Kidney (tissue), 22 donors: ENCODE measurements at places on chromosomes 1 and 21. TPM values are rescaled to one million over a fixed set of nuclear protein-coding genes. Genes with fewer than 3 reads are reported as not detected.

- peak; percentile 52 for DNase-seq
- H3K27ac ChIP-seq, result no peak overlapping the region
- H3K27me3 ChIP-seq, result no peaks in the 10 kb centered on the region
Measured at GRCh38 chr1:43619314-43619790, 30.6 kb upstream of the KDM4A start.

DNA sequence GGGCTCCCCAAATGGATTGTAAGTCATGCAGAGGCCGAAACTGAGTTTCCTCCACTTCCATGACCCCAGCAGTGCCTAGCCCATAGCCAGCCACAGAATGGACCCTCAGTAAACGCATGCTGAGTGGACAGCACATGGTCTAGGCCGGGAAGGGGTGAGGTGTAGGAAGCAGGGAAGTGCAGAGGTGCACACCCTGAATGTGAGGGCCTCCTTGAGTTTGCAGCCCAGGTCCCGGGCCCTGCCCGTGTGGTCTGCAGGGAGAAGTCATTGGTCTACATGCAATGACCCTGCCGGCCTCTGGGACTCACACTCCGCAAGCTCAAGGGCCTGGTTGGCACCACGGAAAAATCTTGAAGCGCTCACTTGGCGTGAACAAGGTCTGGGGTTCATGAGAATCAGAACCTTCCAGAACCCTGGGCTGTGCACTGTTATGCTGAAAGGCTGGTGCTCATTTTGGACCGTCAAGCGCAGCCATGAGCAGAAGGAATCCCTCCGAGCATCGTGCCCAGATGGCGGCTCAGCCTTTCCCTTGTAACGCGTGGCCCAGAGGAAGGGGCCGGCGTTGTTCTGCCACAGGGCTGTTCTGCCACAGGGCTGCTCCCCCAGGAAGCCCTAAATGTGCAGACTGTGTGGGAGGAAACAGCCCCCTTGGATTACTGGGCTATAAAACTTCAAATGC lies 66.4 kb downstream of the PSMG1 start:
- DNase-seq, result peak; percentile 48
- no peaks in the 10 kb centered on the region for H3K27me3 ChIP-seq
- H3K36me3 ChIP-seq, result no peaks in the 10 kb centered on the region
- H3K4me1 ChIP-seq, result no peaks in the 10 kb centered on the region

DNA sequence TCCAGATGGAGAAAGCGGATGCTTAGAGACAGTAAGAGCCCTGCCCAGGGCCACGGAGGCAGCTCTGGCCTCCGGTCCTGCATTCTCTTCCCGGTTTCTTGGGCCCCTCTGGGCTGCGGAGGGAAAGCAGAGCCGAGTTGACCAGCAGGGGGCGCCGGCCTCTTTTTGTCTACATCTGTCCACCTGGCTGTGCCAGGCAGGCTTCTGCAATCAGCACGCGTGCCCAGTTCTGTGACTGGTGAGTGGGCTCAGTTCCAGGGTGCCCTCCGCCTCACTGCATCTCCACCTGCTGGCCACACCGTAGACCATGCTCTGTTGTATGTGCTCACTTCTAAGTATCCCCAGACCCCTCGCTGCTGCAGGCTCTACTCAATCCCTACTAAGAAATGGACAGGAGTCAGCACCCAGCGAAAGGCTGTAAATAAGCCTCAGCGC lies 6.7 kb upstream of the HUNK start:
- no peak overlapping the region for H3K27ac ChIP-seq
- no peaks in the 10 kb centered on the region for H3K27me3 ChIP-seq
- no peaks in the 10 kb centered on the region for H3K4me1 ChIP-seq
- no peak overlapping the region for H3K4me3 ChIP-seq

The NECTIN4 gene
- 12.8 TPM for total RNA-seq

The GPA33 gene
- total RNA-seq, result 0.28 TPM

The PPT1 gene
- 95.5 TPM for total RNA-seq
